ENCODE measurements at places on chromosomes 13 and 19. TPM values are rescaled to one million over a fixed set of nuclear protein-coding genes. Genes with fewer than 3 reads are reported as not detected.

GRCh38 chr13:24012648-24013047, 115.3 kb upstream of the C1QTNF9B start:
- DNase-seq = no peak

DNA sequence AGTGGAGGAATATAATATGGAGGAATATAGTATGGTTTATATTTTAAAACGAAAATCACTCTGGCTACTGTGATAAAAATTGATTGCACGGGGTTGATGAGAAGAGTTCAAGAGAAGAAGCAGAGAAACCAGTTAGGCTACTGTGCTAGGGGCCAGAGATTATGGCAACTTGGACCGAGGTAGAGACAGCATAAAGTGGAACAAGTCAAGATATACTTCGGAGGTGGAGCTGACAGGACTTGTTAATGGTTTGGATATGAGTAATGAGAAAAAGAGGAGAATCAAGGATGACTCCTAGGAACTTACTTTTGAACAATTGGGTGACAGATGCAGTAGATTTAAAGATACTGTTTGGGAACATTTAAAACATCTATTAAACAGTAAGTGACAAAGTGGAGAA, 6.6 kb upstream of the WDFY2 start:
- no peak for DNase-seq

DNA sequence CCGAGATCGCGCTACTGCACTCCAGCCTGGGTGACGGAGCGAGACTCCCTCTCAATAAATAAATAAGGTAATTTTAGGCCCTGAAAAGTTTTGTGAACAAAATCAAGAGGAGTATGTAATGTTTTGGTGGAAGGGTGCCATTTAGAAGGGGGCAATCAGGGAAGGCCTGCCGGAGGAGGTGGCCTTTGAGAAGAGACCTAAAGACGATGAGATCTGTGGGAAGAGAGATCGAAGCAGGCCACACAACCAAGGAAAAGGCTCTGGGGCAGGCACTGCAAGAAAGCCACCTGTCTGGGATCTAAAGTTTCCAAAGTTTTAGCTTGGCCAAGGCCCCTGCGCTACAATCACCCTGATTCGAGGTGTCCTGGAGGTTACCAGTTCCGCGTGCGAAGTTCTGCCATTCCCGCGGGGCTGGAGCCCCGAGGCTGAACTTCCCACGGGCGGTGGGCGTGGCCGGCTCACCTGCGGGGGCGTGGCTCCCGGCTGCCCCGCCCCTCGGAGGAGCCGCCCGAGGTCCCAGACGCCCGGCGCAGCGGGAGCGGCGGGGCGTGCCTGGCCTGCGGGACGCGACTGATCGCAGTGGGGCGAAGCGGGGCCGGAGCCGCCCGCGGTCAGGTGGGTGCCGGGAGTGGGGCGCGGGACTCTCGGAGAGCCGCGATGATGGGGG, at the start of gene KLC3:
KLC3 (plus strand) TSS at position 519 of the 667 bp plus-strand sequence. CDS start 4,792 bp downstream, outside the sequence.
- no peak for DNase-seq

Gene PHLDB3
- 5.7 TPM for polyA plus RNA-seq

DNA sequence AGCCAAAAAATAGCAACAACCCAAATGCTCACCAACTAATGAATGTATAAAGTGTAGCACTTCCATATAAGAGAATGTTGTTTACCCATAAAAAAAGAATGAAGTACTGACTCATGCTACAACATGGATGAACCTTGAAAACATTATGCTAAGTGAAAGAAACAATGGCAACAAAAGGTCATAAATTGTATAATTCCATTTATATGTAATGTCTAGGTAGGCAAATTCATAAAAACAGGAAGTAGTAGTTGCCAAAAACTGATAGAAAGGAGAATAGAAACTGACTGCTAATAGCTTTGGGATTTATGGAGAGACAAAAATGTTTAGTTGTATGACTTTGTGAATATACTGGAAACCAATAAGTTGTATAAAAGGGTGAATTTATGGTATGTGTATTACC, 21.6 kb downstream of the MYCBP2 start:
- DNase-seq = no peak

DNA sequence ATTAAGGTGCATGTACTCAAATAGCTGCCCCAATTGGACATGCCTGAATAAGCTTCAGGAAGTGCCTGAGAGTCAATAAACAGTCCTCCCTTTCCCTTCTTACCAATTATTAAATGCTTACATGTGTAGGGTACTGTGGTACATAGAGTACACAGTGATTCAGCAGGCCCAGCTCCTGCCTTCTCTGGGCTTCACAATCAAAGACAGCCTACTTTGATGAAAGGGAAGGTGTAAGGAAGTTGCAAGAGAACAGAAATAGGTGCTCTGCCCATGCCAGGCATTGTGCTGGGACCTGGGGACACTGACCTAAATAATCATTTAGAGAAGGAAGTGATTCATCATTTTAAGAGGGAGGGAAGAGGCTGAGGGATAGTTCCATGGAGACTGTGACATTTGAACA, 17.2 kb downstream of the FRY start:
- no peak for DNase-seq

Gene PTPRS
- 4.9 TPM for polyA plus RNA-seq

- no peak for DNase-seq
These were observed 3.7 kb upstream of the ARHGAP45 start for GRCh38 chr19:1063030-1063908.

DNA sequence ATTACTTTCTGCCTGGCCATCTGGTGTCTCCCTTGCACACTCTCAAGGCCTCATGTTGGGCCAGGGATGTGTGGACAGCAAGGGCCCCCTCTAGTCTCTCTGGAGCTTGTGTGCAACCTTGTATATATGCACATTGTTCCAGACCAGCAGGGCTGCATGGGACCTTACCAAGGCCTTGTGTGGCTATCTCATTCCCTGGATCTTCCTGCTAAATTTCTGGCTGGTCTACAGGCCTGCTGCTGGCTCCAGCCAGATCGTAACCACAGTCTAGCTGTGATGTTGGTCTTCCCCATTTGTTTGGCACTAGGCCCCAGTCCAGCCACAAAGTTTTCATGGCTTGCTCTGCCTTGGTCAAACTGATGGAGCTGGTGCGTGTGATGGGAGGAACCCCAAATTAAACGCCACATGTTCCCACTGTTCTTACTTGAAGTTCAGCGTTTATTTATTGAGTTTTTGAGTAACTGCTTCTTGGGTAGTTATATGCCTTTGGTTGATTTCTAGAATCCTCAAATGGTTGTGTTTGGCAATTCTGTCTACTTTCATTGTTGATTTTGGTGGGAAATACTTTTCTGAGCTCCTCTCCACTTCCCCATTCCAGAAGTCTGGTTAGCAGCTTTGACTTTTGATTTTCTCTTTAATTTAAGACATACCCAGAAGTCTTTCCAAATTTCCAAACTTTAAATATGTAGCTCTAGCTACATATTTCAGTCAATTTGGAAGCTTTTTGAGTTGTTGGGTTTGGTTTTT, 56.4 kb downstream of the SIPA1L3 start:
- no peak for DNase-seq
